HEK293T (cell line): ENCODE measurements at places on chromosomes 4 and X.

DNA sequence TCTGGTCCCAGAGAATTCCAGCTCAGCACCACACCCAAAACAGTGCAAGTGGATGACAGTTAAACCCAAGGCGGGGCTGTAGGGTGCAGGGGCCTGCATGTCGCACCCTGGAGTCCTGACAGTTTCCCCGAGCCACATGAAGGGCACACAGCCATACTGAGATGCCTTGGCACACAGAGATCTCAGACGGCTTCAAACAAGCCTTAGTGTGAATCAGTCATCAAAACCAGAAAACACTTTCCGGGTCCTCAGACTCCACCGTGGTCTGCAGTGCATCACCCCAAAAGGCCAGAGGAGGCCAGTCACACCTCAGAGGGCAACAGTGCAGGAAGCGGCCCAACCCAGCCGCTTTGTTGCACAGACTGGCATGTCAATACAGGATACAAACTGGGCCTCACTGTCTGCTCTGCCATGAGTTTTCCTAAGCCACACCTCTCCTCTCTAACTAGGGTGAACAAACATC lies 64.6 kb upstream of the ENPP6 start:
- no peak for DNase-seq

- no peak for DNase-seq
Observed at GRCh38 chr4:53919535-53919934, 144.9 kb downstream of the CHIC2 start.

GRCh38 chrX:140346729-140347128 lies 158.1 kb downstream of the SOX3 start:
- DNase-seq, result no peak

DNA sequence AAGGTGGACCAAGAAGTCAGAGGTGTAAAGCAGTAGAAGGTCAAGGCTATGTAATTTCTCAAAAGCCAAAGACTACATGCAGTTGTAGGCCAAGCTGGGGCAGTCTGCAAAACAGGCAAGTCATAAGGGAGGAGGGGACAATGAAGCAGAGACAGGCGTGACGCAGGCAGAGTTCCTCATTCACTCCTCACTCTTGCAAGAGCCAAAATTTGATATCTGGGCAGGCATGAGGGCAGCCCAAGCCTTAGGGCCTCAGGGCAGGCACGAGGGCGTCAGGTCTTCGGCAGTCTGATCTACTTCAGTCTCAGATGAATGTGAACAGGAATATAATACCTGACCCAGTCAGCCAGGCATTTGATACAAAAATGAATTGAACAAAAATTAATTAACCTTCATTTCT lies 86.4 kb upstream of the AGA start:
- no peak for DNase-seq

DNA sequence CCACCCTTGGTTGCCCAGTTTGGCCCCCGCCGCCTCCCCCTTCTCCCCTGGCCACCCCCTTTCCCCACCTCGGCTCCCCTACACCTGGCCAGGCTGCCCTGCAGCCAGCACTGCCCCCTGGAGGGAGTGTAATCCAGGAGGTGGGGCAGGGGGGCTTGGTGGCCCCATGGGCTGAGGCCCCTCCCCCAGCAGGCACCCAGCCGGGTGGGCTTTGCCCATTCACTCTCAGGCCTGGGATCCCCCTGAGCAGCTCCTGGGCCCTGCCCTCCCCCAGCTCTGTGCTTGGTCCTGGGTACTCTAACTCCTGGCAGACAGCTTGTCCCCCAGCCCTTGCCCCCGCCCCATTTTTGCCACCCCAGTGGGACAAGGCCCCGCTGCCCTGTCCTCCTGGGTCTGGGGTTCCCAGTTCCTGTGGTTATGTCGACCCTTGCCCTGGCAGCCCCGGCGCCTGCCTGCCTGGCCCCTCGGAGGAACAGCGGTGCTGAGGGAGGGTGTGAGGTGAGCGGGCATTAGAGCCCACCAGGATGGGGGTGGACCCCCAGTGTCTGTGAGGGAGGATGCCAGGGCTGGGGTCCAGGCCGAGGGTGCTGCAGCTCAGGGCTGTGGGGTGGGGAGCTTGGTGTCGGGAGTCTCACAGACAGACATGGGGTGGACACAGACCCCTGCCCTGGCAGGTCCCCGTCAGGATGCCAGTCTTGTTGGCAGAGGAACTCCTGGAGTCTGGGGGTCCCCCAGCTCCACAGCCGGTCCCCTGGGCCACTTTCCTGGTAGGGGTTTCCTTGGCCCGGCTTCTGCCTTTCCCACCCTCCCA lies 10.2 kb downstream of the NAT8L start:
- no peak for DNase-seq

GRCh38 chr4:10694151-10694827 lies 9.7 kb upstream of the CLNK start:
- DNase-seq, result no peak

DNA sequence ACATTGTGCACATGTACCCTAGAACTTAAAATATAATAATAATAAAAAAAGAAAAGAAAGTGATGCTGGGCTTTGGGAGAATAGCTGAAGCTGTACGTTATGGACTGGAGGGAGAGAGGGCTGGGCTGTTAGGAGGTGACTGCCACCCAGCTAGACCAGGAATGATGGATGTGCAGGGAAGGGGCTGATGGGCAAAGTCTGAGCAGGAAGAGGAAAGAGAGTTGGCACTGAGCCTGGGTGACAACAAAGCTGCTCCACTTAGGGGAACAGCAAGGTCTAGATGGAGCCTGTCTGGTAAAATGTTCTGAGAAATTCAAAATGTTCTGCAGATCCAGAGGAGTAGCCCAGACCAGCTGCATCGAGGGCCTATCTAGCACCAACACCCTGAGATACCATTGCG lies 32.3 kb downstream of the MED28 start:
- no peak for DNase-seq

- no peak for DNase-seq
Observed at GRCh38 chr4:8402640-8403039, 37.9 kb downstream of the ACOX3 start.

DNA sequence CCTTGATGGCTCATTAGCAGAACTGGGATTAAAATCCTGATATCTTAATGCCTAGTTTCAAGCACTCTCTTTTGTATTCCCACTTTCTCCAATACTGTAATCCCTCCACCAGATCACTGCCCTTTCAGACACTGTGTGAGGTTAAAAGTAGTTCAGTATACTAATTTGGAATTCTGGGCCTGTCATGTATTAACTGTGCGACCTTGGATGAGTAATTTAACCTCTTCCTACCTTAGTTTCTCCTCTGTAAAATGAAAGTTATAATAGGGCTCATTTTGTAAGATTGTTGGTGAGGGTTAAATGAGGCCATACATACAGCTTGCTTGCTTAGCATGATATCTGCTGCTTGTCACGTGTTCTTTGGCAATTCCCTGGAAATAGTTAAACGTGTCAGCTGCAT lies 207.3 kb upstream of the HS3ST1 start:
- no peak for DNase-seq

GRCh38 chrX:134171661-134172587 lies 65.1 kb upstream of the CCDC160 start:
- DNase-seq, result no peak

DNA sequence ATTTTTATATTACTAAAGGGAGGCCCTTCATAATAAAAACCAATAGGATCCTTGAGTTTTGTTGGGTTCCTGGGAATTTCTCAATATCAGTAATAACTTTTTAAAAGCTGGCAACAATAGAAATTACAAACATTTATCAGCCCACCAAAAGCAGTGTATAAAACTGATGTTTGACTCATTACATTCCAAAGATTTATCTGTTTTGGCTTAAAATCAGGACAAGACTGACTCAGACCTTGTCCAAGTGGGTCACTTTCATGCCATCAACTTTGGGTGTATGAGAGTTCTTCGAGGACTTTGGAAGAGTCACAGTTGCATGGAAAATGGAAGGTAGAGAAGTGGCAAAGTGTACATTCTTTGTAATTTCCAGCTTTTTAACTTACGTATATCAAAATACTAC lies 102.8 kb downstream of the FRMPD4 start:
- DNase-seq, result no peak

DNA sequence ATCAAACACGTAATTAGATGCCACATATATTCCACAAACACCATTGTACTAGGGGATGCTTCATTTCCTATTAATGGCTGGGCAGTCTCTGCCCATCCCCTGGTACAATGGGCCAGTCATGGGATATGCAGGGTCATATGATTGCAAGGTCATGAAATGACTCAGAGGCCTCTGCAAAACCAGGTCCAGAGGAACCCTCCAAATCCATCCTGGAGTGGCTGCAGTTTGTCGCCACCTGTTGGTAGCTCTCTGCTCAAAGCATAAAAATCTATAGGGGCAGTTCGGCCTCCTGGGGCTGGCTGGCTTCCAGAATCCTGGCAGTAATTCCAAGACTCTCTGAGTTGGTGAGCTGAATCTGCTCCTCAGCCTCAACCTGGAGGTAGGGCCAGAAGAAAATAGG lies 22.9 kb upstream of the PUDP start:
- DNase-seq, result peak; percentile 4

DNA sequence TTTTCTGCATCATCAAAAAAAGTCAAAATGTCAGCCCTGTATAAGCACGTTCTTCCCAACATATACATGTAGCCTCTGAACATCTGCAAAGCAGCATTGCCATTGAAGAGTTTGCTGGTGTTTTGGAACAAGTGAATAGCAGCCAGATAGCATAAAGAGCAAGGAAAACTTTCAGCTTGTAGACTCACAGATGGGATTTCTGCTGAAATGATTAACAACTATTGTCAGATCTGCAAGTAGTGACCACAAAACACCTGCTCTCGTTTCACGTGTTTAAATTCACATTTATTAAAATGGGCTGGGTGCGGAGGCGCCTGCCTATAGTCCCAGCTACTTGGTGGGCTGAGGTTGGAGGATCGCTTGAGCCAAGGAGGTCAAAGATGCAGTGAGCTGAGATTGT lies 123.7 kb downstream of the SPRY1 start:
- DNase-seq, result no peak

DNA sequence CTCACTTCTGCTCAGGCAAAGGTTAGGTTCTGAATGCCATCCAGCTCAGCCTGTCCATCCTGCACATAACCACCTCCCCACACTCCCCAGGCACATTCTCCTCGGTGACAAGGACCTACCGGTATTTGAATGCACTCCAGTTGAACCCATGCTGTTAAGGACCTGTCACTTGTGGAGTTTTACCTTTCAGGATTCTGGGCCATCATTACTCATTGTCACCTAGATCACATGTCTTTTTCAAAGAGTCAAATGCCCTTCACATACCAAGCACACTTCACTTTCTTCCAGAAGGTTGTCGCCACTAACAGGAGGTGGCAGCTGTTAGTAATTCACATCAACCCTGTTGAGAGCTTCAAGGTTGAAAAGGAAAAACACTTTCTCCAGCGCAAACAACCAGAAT lies 218.3 kb downstream of the SOWAHB start:
- no peak for DNase-seq
